ENCODE measurements at places on chromosomes 2 and 18.

- DNase-seq = no peak
Observed at GRCh38 chr18:37383036-37383785, 182.4 kb downstream of the CELF4 start.

GRCh38 chr2:173966274-173967098, 1.3 kb upstream of the SP3 start:
- DNase-seq = no peak

DNA sequence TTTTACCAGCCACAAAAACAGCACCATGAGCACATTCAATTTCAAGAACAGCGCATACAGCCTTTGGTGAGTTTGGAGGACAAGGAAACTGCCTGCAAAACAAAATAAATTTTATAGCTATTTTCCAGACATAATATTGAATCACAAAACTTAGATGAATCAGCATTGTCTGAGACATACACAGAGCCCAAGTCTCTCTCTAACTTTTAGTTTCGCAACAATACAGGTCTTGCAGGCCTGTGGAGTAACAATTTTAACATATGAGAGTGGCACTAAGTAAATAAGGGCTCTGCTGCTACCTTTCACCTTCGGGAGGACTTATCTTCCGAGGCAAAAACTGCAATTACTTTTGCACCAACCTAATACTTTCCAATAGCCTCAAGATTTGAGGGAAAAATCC, 56.1 kb upstream of the PEX13 start:
- no peak for DNase-seq

- DNase-seq = peak; percentile 31
Observed at GRCh38 chr2:25286025-25286400, 55.7 kb downstream of the DNMT3A start.

- DNase-seq = no peak
Observed at GRCh38 chr2:120435671-120436459, 89.9 kb downstream of the INHBB start.

DNA sequence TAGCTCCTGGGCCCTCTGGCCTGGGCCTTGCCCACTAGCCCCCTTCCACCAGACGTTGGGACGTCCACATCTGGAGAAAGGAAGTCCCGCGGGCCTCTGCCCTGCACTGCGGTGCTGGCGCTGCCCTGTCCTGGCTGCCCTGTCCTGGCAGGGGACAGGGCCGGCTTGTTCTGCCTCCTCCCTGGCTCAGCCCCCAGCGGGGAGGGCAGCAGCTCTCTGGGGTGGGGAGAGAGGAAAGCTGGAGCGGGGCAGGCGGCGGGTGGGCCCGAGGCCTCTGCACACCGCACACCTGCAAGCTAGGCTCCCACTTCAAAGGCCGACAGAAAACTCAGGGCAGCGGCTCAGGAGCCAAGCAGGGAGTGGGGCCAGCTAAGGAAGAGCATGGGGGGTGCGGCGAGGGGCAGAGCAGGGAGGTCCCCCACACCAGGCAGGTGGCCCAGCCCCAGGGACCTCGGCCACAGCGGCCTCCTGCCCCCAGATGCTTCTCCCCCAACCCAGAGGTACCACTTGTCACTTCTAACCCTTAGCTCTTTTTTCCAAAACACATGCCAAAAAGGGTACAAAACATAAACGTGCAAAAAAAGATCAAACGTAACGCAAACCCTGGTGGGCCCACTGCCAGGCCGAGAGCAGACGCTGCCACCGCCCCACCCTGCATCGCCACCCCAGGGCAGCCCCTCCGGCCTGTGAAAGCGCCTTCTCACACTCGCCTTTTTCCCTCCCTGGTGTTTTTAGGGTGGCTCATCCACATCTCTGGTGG, 13.5 kb downstream of the SNED1 start:
- no peak for DNase-seq

DNA sequence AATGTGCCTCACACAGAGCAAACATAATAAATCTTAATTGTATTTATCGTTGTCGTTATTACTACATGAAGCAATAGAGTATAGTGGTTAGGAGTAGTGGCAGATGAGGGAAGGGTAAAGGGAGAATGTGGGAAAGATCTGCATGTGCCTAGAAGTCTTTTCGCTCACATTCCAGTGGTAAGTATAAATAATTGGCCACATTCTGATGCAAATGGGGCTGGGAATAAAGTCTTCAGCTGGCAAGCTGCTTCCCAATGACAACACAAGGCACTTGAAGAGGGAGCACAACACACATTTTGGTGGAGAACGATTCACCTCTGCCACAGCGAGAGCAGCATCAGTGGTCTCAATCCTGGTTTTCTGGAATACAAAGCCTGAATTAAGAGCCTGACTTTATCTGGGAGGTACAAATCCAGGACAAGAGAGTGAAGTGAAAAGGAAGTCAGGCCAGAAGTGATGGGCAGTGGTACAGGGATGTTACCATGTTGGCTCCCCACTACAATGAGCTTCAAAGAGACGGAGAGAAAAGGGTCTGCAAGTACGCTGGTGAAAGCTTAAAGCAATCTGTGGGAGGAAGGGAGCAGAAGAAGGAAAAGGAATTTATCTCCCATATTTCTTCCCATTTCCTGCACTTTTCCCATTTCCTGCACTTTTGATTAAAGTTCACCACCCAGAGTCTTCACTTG, 112.3 kb downstream of the ARHGAP15 start:
- no peak for DNase-seq

DNA sequence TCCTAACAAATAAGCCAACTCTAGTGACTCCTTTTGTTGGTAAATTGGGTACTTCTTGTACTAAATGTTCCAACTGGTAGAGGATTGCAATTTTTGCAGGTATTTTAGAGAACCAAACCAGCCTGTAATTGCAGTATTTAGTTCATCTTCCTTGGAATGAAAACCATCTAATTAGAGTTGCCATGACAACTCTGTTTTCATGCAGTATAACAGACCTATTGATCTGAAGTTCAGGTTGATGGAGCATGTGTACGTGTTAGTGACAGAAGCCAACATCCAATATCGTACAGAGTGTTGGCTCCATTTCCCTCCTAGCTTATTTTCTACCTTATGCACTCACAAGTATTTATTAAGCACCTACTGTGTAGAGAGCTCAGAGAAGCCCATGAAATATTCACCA, 176.3 kb upstream of the FOSL2 start:
- DNase-seq = no peak

GRCh38 chr2:68429311-68429826, 37.7 kb downstream of the FBXO48 start:
- DNase-seq = no peak

DNA sequence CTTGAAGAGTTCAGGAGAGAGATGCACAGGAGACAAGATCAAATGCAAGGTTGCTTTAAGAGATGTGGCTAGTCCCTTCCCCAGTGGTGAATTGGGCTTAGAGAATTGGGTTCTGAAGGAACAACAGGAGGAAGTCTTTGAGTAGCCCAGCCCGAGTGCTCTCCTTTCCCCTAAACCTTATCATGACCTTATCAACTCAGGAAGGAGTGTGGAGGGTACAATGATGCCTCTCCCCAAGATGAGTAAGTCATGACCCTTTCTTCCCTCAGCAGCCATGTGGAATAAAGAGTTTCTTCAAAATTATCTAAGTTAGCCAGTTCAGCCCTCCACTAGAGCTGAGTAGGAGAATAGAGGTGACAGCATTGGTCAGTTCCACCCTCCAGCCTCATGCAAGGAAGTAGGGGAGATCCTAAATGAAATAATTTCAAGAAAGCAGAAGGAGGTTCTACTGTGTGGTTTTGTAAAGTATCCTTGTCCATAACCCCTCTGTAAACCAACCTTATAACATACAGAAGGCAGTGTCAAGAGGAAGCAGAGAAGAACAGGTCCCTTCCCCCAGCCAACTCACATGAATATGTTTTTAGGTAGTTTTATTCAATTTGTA, 88.4 kb downstream of the ARHGAP15 start:
- no peak for DNase-seq

GRCh38 chr2:128414946-128415778, 96.5 kb upstream of the HS6ST1 start:
- no peak for DNase-seq

GRCh38 chr2:71492112-71492511, 38.8 kb downstream of the DYSF start:
- DNase-seq = no peak

- no peak for DNase-seq
Observed at GRCh38 chr2:53633441-53633840, 134.2 kb upstream of the CHAC2 start.

DNA sequence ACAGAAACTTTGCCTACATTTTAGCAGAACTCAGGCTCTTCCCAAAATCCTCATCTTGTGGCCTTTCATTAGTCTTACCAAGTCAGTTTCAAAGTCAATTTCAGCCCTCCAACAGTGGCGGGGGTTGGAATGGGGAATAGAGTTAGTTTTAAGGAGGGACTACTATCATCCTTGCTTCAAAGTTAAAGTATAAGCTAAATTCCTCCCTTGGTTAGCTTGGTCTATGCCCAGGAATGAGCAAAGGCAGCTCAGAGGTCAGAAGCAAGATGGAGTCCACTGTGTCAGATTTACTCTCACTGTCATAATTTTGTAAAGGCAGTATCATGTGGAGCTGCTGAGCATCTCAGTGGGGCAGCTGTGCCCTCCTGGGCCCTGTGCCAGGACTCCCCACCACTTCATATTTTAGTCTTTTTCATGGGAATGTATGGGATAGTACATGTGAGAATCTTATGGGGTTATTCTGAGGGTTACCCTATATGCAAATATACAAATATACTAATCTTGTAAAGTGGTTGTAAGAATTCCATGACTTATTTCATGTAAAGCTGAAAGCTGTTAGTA, 145.2 kb upstream of the MMADHC start:
- DNase-seq = no peak

GRCh38 chr18:54358495-54359040, 862 bp downstream of the C18orf54 start:
- no peak for DNase-seq

GRCh38 chr2:162475661-162476060, 131.7 kb downstream of the GCA start:
- no peak for DNase-seq

DNA sequence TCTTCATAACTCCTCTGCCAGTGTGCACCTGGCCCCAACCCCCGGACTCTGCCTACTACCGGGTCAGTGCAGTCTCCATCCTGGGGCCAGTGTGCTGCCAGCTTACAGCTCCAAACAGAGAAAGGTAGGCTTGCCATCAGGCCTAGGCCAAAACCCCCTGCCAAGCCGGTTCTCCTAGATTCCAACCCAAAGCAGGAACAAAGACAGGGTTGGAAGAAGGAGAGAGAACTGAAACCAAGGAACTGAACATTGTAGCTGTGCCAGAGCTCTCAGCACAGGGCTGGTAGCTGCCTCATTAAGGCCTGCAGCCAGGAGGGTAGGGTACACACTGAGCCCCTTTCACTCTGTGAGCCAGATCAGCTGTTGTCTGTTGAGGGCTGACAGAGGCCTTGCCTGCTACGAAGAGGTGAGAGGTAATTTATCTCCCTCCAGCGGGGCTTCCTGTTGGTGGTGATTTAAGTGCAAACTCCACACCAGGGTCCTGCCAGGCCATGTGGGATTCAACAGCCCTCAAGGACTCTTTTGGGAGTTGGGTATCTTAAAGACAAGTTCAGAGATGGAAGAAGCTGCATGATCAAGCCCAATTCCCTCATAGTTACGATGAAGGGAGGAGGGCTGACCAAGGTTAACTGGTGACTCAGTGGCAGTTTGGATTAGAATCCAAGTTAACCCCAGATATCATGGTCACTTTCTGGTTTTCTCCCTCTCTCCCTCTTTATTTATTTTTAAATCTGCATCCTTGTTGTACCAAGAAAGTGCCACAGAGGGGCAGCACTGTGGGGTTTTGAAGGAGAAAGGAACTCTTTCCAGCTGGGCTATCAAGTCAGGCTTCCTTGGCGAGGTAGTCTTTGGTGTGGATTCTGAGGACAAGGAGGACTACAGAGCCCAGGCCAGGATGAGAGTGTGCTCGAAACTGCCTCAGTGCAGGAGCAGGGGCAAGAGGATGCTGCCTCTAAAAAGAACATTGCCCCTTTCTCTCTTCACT, 48.1 kb downstream of the CYRIA start:
- no peak for DNase-seq

DNA sequence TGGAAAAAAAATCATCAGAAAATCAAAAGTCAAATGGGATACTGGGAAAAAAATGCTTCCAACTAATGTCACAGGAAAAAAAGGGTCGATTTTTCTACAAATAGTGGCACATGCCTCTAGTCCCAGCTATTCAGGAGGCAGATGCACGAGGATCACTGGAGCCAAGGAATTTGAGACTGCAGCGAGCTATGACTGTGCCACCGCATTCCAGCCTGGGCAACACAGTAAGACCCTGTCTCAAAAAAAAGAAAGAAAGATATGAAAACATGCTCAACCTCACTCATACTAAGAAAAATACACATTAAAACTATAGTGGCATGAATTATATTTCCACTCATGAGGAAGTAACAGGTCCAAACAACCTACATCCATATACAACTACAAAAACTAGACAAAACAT, 17.9 kb downstream of the MEMO1 start:
- no peak for DNase-seq

GRCh38 chr2:54422072-54422581, 34.0 kb upstream of the SPTBN1 start:
- DNase-seq = no peak

DNA sequence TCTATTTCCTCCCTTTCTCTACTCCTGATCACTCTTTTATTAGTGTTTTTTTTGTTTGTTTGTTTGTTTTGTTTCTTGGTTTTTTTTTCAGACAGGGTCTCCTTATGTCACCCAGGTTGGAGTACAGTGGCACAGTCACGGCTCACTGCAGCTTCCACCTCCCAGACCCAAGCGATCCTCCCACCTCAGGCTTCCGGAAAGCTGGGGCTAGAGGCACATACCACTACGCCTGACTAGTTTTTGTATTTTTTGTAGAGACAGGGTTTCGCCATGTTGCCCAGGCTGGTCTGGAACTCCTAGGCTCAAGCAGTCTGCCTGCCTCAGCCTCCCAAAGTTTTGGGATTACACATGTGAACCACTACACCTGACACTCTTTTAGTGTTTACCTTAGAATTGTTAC, 122.3 kb downstream of the ATL2 start:
- no peak for DNase-seq

- peak; percentile 13 for DNase-seq
Observed at GRCh38 chr2:105873721-105874120, 129.0 kb downstream of the NCK2 start.

DNA sequence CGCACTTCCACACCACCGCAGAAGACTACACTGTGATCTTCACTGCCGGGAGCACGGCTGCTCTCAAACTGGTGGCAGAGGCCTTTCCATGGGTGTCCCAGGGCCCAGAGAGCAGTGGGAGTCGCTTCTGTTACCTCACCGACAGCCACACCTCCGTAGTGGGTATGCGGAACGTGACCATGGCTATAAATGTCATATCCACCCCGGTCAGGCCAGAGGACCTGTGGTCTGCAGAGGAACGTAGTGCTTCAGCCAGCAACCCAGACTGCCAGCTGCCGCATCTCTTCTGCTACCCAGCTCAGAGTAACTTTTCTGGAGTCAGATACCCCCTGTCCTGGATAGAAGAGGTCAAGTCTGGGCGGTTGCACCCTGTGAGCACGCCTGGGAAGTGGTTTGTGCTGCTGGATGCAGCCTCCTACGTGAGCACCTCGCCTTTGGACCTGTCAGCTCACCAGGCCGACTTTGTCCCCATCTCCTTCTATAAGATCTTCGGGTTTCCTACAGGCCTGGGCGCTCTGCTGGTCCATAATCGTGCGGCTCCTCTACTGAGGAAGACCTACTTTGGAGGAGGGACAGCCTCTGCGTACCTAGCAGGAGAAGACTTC, 12.5 kb downstream of the MOCOS start:
- DNase-seq = no peak

- DNase-seq = no peak
Observed at GRCh38 chr2:64943387-64944150, 45.6 kb upstream of the SLC1A4 start.

- DNase-seq = no peak
Observed at GRCh38 chr2:240714747-240715725, 23.4 kb downstream of the AQP12A start.

GRCh38 chr2:168433527-168433926, 22.5 kb upstream of the CERS6 start:
- DNase-seq = no peak
